Left renal cortex interstitium (tissue), 4 donors: ENCODE measurements at places on chromosomes 4 and X. TPM values are rescaled to one million over a fixed set of nuclear protein-coding genes. Genes with fewer than 3 reads are reported as not detected.

Gene GALNTL6
- 3.3 TPM for polyA plus RNA-seq

DNA sequence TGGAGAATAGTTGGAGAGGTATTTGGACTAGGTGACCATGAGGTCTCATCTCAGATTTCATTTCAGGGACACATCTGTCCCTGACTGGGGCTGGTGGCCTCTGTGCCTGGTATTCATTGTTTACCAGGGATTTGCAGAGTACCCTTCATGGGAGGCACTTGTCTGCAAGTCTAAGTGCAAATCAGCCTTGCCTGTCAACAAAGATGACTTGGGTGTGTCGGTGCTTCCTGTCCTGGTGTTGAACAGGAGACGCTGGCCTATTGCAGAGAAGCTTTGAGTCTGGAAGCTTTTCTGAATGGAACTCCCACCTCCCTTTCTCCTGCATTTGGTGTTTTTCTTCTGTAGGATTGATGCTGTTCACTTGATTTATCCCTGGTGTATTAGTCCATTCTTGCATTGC lies 104.1 kb downstream of the TNIP2 start:
- no peak for DNase-seq

- DNase-seq = no peak
These were observed 193.5 kb upstream of the C1QTNF7 start for GRCh38 chr4:15234116-15234855.

Gene RHOXF2B
- polyA plus RNA-seq = not detected

- no peak for DNase-seq
These were observed 88.8 kb upstream of the PLS3 start for GRCh38 chrX:115472131-115472530.

DNA sequence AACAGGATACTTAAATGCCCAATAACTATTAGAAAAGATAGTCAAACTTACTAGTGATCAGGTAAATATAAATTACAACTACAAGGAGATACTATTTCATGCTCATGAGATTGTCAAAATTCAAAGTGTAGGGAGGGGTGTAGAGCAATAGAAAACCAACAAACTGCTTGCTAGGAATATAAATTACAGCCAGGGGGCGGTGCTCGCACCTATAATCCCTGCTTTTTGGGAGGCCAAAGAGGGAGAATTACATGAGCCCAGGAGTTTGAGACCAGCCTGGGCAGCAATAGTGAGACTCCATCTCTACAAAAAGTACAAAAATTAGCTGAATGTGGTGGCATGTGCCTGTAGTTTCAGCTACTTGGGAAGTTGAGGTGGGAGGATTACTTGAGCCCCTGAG lies 556.5 kb upstream of the NR3C2 start:
- no peak for DNase-seq

DNA sequence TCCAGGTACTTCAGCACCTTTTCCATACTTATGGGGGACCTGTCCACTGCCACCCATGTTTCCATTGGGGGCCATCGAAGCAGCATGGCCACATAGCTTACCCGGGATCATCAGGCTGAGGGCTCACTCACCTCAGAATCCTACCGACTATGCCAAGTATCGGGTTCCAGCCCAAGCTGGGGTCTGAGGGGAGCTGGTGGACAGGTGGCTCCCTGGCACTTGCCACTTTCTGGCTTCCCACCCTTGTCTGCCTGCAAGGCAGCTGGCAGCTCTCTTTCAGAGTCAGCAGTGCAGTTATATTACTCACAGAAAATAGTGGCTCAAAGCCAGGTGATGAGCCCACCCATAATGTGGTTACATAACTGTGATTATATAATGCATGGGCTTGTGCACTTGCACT lies 1153.8 kb downstream of the STIM2 start:
- no peak for DNase-seq

DNA sequence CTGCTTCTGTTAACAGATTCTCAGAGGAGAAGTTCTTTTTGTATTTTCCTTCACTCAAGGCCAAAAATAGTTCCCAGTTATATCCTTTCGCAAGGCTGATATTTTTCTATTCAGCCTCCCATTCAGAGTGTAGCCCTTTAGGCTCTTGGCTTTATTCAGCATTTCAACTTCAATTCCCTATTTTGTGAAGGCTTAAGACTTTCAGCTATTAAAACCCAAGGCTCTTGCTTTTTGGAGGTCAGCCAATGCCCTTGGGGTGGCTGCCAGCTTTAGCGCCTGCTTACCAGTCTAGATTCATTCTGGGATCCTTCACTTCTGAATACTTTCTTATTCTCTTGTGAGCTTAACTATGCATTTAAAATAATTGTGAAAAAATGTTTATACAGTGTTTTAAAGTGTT lies 57.3 kb upstream of the ADGRA3 start:
- DNase-seq = no peak

DNA sequence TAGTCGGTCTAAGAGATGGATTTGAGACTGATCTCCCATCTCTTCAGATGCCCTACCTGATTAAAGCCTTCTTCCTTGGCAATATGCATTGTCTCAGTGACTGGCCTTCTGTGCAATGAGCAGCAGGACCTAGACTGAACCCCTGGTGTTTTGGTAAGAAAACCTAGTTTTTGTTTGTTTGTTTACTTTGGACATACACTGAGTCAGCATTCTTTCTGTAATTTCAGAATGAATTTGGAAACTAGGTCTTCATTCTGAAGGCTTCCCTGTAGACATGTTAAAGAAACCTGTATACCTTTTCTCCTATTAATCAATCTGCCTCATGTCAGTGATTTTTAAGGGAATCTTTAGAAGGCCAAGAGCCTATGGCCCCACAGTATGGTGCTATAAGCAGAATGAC lies 597.5 kb upstream of the HTR2C start:
- DNase-seq = no peak
